ENCODE measurements at places on chromosomes 7 and 10.

DNA sequence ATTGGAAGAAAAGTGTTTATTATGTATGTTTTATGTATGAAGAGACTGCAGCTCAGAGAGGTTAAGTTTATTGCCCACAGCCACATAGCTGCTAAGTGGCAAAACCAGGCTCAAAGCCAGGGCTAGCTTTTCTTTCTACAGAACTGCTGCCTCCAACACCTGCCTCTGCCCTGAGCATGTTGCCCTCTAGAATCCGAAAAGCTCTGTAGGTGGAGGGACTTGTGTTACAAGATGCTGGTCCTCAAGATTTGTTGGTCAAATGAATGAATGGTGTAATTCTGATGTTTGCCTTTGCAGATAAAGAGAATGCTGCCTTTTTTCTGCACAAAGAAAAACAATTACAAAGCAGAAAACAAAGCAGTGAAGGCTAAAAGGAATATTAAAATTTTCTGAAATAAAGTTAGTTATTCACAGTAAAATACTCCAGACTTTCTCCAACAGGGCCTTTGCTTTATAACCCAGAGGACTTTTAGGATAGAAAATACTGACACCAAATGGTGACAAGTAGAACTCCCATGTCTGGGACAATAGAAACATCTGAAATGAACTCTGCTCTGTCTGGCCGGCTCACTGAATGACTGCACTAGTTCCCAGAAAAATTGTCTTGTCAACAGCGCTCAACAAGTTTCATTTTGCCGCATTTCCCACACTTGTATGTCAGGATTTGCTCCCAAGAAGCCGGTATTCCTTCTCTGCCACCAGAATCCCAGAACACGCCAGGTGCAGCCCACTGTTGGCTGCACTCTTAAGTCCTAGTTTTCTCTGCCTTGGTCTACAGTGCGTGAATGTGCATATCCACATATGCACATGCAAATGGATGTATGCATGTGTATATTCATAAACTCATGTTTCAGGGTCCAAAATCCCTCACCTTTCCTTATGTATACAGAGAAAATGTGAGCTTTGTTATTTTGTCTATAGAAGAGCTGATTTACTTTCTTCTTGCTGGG lies 11.0 kb upstream of the DNTT start:
- DNase-seq, result no peak

DNA sequence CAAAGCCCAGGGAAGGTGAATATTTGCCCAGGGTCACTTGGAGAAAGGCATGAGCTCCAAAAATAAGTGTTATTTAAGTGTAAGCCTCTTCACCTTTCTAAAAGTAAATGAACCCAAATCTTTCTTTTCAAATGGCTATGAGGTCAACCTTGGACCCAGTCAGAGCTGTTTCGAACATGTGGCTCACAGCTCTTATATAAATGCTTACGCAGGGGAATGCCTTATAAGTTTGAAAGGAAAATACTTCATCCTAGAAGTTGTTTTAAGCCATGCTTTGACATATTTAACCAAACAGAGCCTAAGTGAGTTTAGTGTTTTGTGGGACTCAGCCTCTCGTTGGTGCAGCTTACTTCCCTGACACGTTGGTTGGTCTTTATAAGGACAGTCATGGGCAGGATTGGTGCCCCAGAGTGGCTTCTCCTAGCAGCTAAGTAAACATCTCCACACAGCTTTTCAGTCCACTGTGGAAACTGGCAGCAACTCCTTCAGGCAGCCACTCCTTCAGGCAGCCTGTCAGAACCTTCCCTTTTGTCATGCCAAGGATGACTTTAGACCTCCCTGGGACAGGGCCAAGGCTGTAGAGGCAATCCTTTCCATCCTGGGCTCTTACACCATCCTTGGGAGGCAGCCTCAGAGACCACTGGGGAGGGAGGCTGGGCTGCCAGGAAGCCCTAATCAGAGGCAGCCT lies 43.6 kb downstream of the MINDY4 start:
- DNase-seq, result no peak

DNA sequence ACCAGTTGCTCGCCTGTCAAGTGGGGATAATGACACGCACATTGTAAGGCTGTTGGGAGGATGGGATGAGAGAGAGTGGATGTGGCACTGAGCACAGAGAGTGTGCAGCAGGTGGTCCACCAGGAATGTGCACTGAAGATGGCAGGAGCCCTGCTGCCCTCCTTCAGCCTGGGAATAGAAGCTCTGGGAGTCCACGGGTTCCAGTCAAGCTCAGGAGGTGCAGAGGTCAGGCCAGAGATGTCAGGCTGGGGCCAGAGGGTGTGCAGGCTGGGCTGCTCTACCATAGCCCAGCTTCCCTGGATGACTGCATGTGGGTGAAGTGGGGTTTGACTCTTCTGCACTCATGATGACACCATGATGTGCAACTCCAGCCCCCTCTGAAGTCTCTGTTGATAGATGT lies 58.7 kb downstream of the C10orf120 start:
- no peak for DNase-seq

DNA sequence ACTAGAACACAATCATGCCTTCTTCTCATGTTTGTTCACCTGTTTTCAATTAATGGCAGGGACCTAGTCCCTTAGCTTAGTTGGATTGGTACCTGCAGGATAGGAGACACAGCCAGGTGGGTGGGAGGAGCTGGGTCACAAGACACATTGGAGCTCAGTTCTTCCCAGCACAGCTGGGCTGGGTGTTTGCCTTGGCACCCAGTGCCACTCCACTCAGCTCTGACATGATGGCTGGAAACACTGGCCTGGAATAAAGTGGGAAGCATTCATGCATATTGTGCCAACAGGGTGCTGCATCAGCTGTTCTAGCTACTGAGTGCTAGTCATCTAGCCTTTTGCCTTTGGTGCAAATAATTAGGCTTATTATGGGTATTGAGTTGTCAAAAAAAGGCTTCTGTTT lies 226.1 kb downstream of the PTEN start:
- DNase-seq, result no peak

DNA sequence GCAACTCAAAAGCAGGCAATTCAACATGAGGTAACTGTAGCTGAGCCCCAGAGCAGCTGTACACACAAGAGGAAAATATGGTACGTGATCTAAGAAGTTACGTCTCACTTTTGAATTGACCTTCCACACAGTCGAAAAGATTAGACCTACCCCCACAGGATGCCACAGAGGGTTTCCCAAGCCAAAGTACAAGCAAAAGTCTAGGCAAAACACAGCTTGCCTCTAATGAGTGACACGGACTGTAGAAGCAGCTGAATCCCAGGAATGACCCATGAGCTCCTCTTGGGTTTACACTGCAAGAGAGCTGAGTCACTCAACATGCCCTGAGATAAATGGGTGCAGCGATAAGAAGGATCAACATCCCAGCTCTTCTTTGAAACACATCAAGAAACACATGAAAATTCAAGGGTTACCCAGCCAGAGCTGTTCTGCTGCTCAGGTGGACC lies 9.8 kb downstream of the CREB3L2 start:
- DNase-seq, result no peak

DNA sequence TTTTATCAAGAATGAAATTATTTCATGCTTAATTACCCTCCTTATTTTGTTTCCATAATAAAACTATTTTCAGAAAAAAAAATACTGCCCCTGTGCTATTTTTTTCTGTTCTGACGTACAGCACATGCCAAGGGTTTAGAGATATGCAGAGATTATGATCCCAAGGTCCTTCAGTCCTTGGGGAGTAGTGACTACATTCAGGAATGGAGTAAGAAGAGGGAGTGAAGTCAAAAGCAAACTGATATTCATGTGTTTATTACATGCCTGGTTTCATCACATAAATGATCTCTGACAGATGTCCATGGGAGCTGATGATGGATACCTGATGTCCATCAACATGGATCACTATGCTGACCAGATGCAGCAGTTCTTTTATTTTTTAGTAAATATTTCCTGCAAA lies 17.2 kb downstream of the AKAP9 start:
- DNase-seq, result no peak

DNA sequence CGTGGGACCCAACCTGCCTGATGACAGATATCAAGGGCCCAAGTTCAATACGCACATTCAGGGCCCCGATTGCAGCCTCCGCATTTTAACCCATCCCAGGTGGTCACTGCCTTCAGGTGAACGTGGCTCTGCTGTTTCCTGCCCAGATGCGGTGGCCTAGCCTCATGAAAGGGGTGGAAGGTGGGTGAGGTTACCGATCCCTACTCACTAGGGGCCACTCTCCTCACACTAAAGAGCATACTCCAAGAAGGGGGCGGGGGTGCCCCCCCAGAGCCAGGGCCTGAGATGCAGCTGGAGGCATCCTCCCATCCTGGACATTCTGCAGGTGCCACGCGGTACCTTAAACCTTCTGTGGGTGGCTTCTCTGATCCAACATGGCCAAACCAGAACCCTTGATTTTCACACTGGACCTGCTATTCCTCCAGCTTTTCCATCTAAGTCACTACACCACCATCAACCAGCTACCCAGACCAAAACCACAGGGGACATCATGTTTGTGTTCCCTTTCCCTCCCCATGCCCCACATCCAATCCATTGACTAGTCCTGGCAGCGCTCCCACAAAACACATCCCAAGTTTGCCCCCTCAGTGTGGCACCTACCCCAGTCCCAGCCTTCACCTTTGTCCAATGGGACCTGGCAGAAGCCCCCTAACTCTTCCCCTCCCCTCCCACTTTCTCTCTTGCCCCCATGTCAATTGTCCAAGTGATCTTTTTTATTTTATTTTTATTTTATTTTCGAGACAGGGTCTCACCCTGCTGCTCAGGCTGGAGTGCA lies 30.0 kb downstream of the PRLHR start:
- DNase-seq, result no peak

- DNase-seq, result no peak
These were observed 138.8 kb downstream of the CFAP58 start for GRCh38 chr10:104492329-104492940.

- no peak for DNase-seq
These were observed 13.8 kb downstream of the TCF7L2 start for GRCh38 chr10:112963835-112964234.

- DNase-seq, result peak; percentile 80
These were observed 52.5 kb downstream of the PROSER2 start for GRCh38 chr10:11875494-11876281.

DNA sequence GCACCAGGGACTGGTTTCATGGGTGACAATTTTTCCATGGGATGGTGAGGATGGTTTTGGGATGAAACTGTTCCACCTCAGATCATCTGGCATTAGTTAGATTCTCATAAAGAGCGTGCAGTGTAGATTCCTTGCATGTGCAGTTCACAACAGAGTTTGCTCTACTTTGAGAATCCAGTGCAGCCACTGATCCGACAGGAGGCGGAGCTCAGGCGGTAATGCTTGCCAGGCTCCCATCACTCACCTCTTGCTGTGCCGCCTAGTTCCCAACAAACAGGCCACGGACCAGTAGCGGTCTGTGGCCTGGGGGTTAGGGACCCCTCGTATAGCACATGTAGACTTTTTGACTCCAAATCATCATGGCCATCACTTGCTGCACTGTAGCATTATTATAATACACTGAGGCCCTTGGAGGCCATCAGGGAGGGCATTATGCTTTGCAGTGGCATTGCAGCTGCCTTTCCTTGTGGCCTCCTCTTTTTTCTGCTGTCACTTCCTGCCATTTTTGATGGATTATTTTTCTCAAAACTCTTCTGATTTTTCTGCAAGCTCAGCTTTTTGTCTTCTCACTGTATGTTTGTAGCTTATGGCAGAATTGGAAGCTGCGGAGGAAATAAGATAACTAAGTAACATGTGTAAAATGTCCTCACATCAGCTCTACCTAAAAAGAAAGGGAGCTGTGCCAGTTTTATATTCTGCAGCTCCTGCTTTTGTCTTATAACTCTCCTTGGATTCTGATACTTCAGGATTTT lies 18.5 kb downstream of the CSGALNACT2 start:
- no peak for DNase-seq

- DNase-seq, result no peak
These were observed 103.1 kb upstream of the PARD3 start for GRCh38 chr10:34918060-34918775.

DNA sequence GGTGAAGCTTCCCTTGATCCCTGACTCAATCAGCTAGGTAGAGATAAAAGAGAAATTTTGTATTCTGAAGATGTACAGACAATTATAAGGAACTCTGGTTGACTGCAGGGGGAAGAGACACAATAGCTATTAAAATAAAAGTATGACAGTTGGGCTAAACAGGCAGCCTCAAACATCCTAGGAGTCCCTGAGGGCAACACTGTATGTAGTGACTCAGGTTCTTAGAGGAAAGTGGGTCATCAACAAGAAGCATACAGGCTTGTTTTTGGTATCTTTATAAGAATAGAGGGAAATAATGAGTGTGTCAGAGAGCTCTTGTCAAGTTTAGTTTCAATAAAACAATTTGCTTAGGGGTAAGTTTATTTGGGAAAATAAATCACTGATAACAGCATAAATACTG lies 150.3 kb downstream of the AUTS2 start:
- DNase-seq, result no peak

DNA sequence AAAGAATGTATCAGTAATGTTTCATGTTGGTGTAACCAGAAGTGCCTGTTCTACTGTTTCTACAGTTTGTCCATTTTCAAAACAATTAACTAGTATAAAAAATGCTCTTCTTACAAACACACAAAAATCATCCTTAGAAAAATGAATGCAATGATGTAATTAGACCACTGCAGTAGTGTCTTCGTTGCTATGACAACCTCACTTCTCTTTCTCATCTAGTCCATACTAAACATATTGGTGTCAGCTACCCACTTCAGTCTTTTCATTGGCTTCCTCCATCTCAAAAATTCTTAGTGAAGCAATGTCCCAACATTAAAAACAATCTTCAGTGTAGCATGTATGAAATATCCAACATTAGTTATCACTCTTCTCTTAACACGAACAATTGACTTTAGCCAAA lies 1265.8 kb downstream of the REEP3 start:
- DNase-seq, result no peak

DNA sequence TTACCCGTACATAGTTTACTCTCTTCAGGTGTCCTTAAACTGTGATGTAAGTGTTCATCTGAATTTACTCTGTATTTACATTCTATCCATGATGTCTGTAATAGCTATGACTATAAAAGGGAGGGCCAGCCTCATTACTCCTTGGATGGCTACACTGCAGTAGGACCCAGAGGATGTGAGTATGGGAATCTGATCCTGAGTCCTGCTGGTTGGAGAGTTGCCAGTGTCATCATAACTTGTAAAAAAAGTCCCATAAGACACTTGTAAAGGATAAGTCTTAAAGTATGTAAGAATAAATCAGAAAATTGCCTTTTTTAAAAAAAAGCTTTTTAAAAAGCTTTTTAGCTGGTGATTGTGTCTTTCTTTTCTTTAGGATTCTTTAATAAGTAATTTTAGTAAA lies 95.4 kb downstream of the PPP1R9A start:
- no peak for DNase-seq

Data from left renal cortex interstitium (tissue), 4 donors.